Naive thymus-derived CD4-positive, alpha-beta T cell (primary cell): ENCODE measurements at places on chromosomes 12 and 14. TPM values are rescaled to one million over a fixed set of nuclear protein-coding genes. Genes with fewer than 3 reads are reported as not detected.

- H3K36me3 ChIP-seq, result peaks cover 5% of the 10 kb centered on the region
- no peak overlapping the region for H3K27ac ChIP-seq
- H3K4me1 ChIP-seq, result no peaks in the 10 kb centered on the region
- H3K27me3 ChIP-seq, result no peaks in the 10 kb centered on the region
- no peak for DNase-seq
- no peak overlapping the region for H3K4me3 ChIP-seq
Observed at GRCh38 chr12:11853126-11853525, 203.7 kb downstream of the ETV6 start.

DNA sequence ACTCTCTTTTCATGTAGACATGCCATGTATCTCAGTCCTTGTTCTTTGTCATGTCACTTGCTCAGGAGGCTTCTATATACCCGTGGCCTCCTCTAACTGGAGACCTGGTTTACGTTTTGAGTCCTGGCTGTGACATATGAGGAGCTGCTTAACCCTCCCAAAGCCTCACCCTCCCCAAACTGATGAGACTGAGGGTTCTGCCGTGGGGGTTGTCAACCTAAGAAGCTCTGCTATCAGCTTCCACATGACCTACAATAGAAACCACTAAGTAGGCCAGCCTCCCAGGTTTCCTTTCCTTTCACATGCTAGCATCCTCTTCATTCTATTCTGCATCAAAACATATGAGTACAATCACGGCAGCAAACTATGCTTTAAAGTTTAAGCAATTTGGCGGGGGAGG is 76.8 kb upstream of the WSCD2 start:
- H3K27me3 ChIP-seq, result no peaks in the 10 kb centered on the region
- no peak for DNase-seq
- no peaks in the 10 kb centered on the region for H3K4me1 ChIP-seq

- no peak overlapping the region for H3K4me3 ChIP-seq
- H3K36me3 ChIP-seq, result no peaks in the 10 kb centered on the region
- no peak for DNase-seq
Observed at GRCh38 chr14:99141236-99141635, 130.8 kb downstream of the BCL11B start.

The IGF1 gene
- polyA plus RNA-seq, result not detected

GRCh38 chr14:69581316-69581935 is 6.8 kb upstream of the CCDC177 start:
- no peaks in the 10 kb centered on the region for H3K27me3 ChIP-seq
- H3K27ac ChIP-seq, result no peak overlapping the region
- no peak overlapping the region for H3K4me3 ChIP-seq
- no peaks in the 10 kb centered on the region for H3K4me1 ChIP-seq
- no peaks in the 10 kb centered on the region for H3K36me3 ChIP-seq

DNA sequence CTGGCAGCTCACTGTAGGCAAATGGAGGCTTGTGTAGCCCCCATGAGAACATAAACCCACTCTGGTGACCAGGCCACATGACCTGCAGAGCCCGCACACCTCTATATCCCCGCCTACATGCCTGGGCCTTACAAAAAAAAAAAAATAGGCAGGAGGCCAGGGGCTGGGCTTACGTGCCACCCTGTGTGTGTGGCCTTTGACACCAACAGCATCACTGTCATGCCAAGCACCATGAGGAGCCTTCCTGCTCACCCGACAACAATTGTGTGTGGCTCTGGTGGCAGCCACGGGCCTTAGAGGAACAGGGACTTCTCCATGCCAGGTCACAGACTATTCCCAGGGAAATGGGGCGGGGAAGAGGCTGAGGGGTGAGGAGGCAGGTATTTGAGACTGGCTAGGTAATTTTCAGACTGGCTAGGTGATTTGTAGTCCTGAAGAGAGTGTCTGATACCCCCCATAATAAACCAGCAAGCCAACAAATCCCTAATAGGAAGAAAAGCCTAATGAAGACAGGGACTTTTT is 140.0 kb downstream of the DPF3 start:
- no peaks in the 10 kb centered on the region for H3K4me1 ChIP-seq
- no peaks in the 10 kb centered on the region for H3K36me3 ChIP-seq
- no peaks in the 10 kb centered on the region for H3K27me3 ChIP-seq
- DNase-seq, result no peak

DNA sequence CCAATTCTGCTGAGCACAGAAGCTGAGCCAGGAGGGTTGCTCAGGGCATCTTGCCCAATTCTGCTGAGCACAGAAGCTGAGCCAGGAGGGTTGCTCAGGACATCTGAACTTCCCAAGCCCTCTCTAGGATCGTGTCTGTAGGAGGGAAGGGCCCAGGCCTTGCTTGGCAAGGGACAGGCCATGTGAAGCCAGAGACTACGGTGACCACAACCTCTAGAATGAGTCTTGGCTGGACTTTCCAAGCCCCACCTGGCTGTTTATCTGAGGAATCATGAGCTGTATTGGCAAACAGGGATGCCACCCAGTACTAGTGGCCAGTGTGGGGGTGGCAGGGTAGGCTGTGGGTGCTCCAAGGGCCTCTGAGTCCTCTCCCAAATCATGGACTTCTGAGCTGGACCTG is 7.7 kb upstream of the SERPINA6 start:
- no peaks in the 10 kb centered on the region for H3K36me3 ChIP-seq
- no peaks in the 10 kb centered on the region for H3K4me1 ChIP-seq
- H3K4me3 ChIP-seq, result no peak overlapping the region
- H3K27me3 ChIP-seq, result no peaks in the 10 kb centered on the region

DNA sequence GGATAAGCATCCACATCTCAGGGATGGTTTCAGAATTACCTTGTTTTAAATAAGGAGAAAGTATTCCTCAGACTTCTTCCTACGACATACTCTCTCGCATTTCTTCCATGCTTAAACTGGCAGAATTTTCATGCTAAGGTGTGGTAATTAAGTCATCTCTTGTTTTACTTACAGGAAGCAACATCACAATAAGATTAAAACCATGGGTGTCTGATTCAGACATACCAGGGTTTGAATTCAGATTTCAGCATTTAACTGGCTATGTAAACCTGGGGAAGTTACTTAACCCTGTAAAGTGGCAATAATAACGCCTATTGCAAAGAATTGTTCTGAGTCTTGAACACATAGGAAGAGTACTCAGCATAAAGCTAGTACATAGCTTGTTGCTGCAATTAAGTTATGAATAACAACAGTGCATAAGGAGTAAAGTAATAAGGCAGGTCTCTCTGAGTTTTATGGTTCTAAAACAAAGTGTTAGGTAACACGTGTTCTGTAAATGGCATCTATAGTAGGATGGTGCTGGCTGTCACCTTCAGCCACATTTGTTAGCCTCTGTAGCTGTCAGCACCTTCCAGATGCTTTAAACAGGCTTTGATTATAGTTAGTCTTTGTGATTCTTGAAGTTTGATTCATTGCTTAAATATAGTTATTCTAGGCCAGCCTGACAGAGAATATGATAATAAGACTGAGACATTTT is 38.8 kb downstream of the IFT43 start:
- H3K4me3 ChIP-seq, result no peak overlapping the region
- DNase-seq, result no peak
- no peaks in the 10 kb centered on the region for H3K4me1 ChIP-seq
- peaks cover 8% of the 10 kb centered on the region for H3K36me3 ChIP-seq

GRCh38 chr12:26272851-26273250 is 77.5 kb downstream of the SSPN start:
- DNase-seq, result no peak
- H3K27me3 ChIP-seq, result no peaks in the 10 kb centered on the region
- no peaks in the 10 kb centered on the region for H3K4me1 ChIP-seq
- H3K27ac ChIP-seq, result no peak overlapping the region
- no peaks in the 10 kb centered on the region for H3K36me3 ChIP-seq

DNA sequence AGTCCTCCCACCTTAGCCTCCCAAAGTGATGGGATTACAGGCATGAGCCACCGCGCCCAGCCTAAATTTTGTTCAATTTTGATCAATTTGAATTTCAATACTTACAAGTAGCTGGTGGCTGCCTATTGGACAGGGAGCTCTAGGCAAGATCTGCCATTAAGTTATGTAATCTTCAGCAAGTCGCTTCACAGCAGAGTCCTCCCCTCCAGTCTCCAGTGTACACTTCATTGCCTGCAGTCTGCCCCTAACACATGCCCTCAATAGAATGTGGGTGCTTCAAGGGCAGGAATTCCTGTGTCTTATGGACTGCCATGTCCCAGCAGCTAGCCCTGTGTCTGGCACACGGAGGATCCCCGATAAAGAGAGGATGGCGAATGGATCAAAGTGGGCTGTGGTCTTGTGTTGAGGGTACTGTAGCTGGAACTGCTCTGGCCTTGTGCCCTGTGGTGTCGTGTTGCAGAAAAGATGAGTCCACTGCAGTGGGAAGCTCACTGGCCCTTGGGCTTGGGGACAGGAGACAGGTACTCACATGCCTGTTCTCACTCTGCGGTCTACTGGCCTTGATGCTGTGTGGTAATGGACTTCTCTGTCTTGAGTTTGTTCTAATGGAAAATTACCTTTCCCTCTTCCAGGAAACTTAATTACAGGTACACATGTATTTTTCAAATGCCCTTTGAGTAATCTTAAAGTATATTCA is 67.6 kb downstream of the TECPR2 start:
- no peak for DNase-seq
- no peak overlapping the region for H3K27ac ChIP-seq
- H3K4me1 ChIP-seq, result no peaks in the 10 kb centered on the region
- H3K4me3 ChIP-seq, result no peak overlapping the region

DNA sequence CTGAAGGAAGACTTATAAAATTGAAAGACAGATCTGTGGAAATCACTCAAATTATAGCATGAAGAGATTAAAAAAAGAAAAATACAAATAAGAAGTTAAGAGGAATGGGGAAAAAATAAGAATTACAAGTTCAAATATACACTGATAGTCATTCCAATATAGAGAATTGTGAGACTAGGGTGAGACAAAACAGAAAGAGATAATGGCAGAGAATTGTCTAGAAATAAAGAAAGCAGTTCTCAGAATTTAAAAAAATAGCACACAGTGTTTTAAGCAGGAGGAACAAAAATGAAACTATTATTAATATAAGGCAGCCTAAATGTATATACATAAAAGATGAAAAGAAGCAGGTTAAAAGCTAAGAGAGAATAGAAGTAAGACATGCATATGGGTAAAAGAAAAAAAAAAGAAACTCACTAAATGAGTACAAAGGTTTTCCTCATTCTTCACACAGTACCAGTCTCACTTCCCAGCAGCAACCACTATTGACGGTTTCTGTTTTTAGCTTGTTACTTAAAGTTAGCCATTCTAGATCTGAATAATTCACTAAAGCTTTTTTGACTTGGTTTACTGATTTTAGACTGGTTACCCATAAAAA is 31.1 kb downstream of the SLC38A4 start:
- no peaks in the 10 kb centered on the region for H3K4me1 ChIP-seq
- H3K4me3 ChIP-seq, result no peak overlapping the region
- no peaks in the 10 kb centered on the region for H3K36me3 ChIP-seq
- H3K27me3 ChIP-seq, result no peaks in the 10 kb centered on the region
- no peak for DNase-seq
- H3K27ac ChIP-seq, result no peak overlapping the region

DNA sequence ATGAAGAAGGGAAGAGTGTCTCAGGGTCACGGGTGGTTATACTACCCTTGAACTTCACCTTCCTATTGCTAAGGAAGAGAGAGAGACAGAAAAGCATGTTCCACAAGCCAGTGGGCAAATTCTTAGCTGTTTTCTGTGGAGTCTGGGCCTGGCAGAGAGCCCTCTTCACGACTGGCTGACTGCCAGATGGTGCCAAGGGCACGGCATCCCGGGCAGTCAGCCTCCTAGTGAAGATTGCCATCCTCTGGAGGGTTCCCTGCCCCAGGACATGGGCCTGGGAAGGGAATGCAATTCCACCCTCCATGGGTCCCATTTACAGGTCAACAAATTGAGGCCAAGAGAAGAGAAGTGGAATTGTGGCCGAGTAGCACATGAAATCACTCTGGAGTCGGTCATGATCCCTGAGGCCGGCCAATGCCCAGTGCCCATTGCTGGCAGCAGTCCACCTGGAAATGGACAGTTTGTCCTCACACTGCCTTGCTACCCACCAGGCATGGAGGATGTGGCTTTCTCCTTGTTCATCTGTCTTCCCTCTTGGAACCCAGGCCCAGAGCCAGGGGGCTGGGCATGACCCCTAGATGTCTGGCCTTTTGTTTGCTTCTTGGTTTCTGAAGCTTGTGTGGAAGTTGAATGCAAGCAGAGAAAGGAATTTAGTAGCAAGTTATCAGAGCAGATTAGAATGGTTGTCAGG is 9.9 kb downstream of the TUNAR start:
- DNase-seq, result no peak
- no peaks in the 10 kb centered on the region for H3K4me1 ChIP-seq
- H3K27me3 ChIP-seq, result no peaks in the 10 kb centered on the region
- H3K4me3 ChIP-seq, result no peak overlapping the region
- no peak overlapping the region for H3K27ac ChIP-seq
- no peaks in the 10 kb centered on the region for H3K36me3 ChIP-seq

DNA sequence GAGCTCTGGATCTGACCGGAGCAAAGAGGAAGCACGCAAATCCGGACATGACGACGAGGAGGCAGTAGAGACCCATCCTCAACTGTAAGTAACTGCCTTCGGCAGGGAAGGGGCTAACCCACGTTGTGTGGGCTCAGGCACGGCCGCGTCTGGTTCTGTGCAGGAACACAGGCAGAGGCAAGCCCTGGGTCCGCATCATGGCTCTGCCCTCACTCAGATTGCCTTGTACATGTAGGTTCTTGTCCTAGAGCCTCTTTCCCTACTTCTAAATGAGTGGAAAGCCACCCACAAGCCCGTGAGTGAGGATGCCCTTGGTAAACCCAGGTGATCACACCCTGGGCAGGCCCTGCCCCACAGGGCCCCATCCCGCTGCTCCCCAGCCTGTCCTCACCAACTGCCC is 8.9 kb upstream of the RPLP0 start:
- no peaks in the 10 kb centered on the region for H3K27me3 ChIP-seq
- no peaks in the 10 kb centered on the region for H3K4me1 ChIP-seq
- H3K4me3 ChIP-seq, result no peak overlapping the region
- no peak for DNase-seq
- no peak overlapping the region for H3K27ac ChIP-seq
